ENCODE measurements at places on chromosomes 12 and 14.

GRCh38 chr12:113287146-113287898 lies 47.6 kb downstream of the SLC8B1 start:
- DNase-seq = no peak

DNA sequence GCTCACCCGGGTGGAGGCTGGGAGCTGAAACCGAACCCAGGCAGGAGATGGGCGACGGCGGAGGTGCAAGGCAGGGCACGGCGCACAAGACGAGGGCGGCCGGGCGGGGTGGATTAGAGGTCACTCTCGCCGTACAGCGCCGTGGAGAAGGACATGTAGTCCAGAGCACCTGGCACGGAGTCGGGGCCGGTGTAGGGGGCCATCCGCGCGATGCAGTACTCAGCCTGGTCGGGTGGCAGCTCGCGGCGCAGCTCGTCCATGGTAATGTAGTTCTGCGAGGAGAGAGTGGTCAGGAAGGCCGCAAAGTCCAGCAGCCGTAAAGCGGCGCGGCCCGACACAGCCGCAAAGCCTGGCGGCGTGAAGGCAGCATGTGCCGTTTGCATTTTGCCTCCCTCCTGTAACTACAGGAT lies 81.9 kb upstream of the ZFP36L1 start:
- no peak for DNase-seq

GRCh38 chr14:102103062-102103695 lies 16.3 kb upstream of the HSP90AA1 start:
- DNase-seq = no peak

DNA sequence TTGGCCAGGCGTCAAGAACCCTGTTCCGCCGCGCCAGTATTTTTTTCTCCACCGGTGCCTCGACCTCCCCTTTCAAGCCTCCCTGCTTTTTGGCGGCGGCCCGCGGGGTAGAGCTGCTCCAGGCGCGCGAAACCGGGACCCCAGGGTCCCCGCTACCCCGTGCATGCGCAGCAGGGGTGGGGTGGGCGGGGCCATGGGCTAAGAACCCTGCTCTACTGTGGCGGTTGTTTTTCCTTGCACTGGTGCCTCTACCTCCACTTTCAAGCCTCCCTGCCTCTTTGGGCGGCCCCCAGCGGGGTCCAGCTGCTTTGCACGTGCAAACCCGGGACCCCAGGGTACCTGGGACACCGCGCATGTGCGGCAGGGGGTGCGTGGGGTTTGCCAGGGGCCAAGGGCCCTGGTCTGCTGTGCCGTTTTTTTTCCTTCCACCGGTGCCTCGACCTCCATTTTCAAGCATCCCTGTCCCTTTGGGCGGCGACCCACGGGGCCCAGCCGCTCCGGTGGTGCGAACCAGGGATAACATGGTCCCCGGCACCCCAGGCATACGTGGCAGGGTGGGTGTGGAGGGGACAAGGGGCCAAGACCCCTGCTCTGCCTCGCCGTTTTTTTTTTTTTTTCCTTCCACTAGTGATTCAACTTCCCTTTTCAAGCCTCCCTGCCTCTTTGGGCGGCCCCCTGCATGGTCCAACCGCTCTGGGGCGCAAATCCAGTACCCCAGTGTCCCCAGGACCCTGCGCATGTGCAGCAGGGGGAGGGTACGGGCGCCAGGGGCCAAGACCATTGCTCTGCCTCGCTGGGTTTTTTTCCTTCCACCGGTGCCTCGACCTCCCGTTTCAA lies 326.8 kb downstream of the ALG10 start:
- DNase-seq = no peak

DNA sequence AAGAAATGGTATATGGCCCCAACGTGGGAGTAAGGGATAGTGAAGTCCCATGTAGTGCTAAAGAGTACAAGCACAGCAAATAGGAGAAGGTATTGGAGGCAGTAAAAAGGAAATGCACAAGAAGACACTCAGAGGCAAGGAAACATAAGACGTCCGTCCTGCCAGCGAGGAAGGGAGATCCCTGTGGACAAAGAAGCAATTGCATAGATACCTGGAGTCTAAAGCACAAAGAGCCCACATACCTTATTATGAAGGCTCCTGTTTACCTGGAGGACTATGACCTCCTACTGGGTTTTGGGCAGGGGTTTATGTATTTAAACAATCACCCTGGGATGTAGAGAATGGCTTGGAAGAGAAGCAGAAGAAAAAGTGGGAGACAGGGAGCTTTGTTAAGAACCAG lies 341.2 kb upstream of the DCN start:
- no peak for DNase-seq

DNA sequence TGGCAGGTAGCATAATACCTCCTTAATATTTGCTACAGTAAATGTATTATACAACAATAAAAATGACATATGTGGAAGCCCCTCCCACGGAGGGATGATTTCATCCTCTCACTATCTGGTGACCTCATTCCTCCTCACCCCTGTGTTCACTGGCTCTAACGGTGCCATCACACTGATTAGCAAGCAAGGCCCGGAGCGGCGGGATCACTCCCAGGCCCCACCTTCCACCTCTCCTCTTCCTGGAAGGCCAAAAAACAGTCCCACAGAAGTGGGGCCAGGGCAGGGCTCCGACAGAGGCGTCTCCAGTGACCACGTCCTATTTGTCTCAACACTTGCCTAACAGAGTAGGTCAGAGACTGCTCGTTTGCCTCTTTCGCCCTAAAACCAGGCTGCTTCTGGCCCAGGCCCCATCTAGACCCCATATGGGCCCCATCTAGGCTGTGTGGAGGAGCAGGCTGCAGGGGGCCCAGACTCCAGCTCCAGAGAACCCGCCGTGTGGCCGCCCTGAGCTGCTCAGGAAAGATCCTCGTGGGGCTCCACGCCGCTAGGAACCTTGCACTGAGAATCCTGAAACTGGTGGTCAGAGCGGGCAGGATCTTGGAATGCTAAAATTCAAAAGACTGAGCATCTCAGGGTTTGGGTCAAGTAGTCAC lies 3.7 kb downstream of the SELPLG start:
- DNase-seq = no peak

DNA sequence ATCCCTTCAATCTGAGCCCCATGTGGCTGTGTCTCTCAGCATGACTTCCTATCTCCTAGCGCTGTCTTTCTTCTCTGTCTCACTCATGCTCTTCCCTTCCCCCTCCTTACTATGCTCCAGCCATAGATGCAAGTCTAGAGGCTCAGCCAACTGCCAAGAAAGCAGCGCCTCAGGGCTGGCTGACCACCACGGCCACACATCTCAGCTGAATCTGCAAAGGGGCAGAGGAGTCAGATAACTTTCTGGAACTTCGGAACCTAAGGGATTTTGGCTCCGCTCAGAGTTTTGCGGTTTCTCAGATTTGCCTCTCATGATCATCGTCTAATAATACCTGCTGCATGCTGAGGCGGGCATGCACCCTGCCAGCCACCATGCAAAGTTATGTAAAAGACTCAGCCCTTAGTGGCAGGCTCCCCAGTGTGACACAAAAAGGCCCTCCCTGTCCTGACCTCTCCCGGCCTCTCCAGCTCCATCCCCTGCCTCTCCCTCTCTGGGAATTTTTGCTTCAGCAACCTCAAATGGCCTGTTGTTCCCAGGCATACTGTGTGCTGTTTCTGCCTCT lies 5.0 kb upstream of the FGF6 start:
- DNase-seq = no peak

- DNase-seq = no peak
Observed at GRCh38 chr14:54567639-54568561, 972 bp downstream of the SAMD4A start.

- DNase-seq = no peak
Observed at GRCh38 chr12:29152223-29152868, 3.3 kb downstream of the FAR2 start.

- no peak for DNase-seq
Observed at GRCh38 chr14:74065746-74066575, 18.3 kb downstream of the ALDH6A1 start.

DNA sequence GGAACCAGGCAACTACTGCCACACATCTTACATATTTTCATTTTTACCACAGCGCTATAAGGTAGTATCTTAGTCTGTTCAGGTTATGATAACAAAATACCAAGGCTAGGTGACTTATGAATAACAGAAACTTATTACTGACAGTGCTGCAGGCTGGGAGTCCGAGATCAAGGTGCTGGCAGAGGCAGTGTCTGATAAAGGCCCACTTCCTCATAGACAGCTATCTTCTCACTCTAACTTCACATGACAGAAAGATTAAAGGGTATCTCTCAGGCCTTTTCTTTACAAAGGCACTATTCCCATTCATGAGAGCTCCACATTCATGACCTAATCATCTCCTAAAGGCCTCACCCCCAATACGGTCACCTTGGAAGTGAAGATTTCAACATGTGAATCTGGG lies 59.8 kb upstream of the MDM1 start:
- no peak for DNase-seq

DNA sequence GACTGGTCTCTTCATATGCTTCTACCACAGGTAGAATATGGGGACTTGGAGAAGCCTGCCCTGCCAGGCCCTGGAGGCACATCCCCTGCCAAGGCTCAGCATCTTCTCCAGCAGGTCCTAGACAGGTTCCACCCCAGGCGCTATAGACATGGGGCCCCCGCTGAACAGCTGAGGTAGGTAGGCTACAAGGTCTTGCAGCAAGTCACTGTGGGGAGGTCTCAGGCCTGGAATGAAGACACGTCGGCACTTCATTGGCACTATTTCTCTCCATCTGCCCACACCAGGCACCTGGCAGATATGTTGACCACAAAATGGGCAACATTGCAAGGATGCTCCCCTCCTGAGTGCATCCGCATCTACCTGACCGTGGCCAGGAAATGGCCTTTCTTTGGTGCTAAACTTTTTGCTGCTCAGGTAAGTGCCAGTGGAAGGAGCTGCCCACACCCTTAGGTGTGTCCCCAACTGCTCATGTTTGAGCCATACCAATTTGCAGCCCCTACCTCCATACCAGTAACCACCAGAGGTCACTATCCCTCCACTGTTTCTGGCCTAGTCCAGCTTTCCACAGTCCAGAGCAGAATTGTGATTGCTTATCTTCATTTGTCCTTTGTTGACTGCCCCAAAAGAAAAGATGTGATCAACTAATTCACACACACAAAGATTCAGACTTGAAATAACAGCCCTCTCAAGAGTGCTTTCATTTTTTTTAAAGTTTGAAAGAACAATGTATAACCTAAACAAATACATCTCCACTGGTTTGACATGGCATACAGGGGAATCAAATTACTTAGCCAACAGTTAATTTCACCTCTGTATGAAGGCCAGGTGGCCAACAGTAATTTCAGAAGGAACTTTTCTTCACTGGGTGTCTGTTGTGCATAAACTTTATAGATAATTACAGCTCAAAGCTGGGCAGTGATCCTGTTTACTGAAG lies 16.1 kb downstream of the PIGH start:
- DNase-seq = peak; percentile 23

GRCh38 chr14:105271224-105271890 lies 23.0 kb downstream of the BTBD6 start:
- no peak for DNase-seq

DNA sequence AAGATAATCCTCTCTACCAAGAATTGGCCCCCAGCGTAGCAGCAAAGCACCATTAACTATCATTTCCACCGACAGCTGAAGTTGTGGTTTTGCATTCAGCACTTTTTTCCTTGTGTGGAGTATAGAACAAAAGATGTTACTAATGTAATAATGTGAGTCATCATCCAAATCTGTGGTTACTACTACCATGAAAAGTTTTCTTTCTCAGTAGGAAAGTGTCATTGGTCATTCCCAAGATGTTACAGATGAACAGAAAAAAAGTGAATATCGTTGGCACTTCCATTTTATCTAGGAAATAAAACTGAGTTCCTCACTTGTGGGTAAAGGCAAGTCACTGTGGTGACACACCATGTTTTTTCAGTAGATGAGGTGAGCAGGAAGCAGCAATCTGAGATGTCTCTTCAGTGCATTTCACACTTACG lies 30.3 kb upstream of the IFNG start:
- no peak for DNase-seq

GRCh38 chr14:94963051-94963450 lies 193.1 kb upstream of the GSC start:
- no peak for DNase-seq

DNA sequence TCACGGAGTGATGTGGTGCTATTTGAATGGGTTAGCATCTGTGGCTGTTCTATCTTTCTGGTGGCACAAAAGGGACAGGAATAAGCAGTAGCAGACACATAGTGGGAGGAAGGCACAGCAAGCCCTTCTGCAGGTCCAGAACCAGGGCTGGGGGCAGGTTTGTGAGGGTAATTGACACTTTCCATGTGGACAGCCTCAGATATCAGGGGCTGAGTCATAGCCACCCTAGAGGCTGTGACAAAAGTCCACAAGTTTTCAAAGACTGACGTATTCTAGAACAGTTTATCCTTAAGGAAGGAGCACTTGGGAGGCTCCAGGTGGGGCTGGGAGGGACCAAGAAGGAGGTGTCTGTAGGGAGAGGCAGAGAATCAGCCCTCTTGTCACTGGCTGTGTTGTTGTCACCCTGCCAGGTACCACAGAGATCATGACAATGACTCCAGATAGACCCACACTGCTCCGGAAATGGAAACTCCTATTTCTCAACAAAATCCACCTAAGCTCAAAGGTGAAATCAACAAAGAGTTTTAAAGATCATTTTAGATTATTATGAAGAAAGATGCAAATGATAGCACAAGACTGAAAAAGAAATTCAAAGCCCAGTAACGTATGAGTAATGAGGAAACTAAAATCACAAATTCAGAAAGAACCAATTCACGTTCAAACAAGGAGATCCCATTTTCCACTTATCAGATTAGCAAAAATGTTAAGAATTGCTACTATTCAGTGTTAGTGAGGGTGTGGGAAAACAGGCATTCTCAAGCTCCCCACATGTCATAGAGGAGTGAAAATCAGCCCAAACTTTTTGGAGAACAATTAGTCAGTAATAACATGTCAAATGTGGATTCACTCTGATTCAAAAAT lies 48.3 kb downstream of the NFKBIA start:
- no peak for DNase-seq

DNA sequence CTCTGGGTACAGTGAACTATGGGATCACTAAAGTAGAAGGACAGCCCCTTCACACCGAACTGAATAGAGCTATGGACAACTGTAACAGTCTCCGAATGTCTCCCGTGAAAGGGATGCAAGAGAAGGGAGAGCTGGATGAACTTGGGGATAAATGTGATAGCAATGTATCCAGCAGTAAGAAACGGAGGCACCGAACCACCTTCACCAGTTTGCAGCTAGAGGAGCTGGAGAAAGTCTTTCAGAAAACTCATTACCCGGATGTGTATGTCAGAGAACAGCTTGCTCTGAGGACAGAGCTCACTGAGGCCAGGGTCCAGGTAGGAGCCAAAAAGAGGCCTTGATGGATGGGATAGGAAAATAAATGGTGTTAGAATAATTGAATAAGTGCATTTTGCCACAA lies 3.5 kb downstream of the ALX1 start:
- DNase-seq = no peak

- no peak for DNase-seq
Observed at GRCh38 chr14:74551431-74552371, 58.1 kb downstream of the ISCA2 start.

DNA sequence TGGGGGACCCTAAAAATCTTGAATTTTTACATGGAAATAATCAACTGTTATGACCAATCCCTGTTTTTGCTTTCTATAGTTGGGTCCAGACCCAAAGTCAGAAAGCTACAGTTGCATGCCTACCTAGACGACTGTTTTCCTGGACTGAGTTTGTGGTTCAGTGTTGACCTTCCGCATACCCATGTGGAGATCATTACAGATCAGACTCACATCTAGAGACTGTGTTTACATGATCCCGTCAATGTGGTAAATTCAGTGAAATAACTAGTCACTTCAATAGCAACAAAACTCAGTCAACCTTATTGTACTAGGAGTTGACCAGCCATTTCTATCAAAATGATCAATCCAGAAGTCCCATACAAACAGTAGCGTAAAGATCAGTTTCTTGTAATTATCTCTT lies 257.6 kb downstream of the EGLN3 start:
- DNase-seq = no peak

GRCh38 chr12:110811972-110812371 lies 34.8 kb upstream of the CCDC63 start:
- DNase-seq = no peak
